AG04450 (cell line): ENCODE measurements at places on chromosomes 3 and 15.

GRCh38 chr3:81643721-81644120, 117.7 kb downstream of the GBE1 start:
- no peak for DNase-seq

GRCh38 chr3:53750253-53751210, 95.7 kb downstream of the CHDH start:
- DNase-seq = no peak

- DNase-seq = no peak
Observed at GRCh38 chr3:16295298-16295890, 30.4 kb downstream of the OXNAD1 start.

GRCh38 chr15:29822684-29823459, 604 bp upstream of the TJP1 start:
- peak; percentile 48 for DNase-seq

DNA sequence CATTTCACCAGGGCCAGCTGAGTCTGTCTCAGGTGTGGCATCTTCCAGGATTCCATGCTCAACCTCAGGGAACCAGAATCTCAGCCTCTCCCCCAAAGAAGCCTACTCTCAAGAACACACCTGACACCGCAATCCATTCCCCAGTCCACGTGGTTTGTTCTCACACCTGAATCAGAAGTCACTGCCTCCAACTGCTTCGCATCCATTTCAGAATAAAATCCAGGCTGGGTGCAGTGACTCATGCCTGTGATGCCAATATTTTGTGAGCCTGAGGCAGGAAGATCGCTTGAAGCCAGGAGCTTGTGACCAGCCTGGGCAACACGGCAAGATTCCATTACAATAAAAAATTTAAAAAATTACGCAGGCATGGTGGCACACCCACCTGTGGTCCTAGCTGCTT, 212.2 kb downstream of the FOXP1 start:
- no peak for DNase-seq

GRCh38 chr15:96802611-96803255, 472.2 kb downstream of the NR2F2 start:
- no peak for DNase-seq

GRCh38 chr3:29764603-29765254, 483.9 kb downstream of the RBMS3 start:
- peak; percentile 51 for DNase-seq

GRCh38 chr15:48085591-48085930, 35.2 kb upstream of the SLC24A5 start:
- no peak for DNase-seq

DNA sequence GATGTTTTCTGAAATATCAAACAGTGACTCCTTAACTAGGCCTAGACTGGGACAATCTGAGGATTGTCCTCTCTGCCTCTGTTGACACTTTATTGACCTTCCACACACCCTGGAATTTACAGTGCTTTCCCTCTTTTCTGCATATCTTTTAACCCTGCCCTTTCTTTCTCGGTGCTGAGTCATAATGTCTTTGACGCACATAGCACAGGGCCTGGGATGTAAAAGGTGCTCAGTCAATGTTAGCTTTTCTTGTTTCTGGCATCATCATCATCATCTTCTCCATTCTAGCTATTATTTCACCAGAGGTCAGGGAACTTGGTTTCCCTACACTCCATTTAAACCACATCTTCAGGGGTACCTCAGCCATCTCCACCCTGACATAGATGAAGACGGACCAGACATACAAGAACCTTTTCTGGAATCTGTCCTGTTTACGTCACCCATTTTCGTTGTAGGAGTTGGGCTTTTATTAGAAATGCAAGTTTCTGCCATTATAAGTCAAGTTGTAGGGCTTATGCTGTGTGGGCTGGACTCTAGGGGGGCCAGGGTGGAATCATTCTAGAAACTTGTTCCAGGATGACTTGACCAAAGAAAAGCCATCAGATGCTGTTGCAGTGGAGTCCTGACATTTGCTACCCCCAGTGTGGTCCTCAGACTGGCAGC, 46.6 kb downstream of the ZBTB38 start:
- no peak for DNase-seq

GRCh38 chr3:64594134-64594533, 93.7 kb downstream of the ADAMTS9 start:
- no peak for DNase-seq

DNA sequence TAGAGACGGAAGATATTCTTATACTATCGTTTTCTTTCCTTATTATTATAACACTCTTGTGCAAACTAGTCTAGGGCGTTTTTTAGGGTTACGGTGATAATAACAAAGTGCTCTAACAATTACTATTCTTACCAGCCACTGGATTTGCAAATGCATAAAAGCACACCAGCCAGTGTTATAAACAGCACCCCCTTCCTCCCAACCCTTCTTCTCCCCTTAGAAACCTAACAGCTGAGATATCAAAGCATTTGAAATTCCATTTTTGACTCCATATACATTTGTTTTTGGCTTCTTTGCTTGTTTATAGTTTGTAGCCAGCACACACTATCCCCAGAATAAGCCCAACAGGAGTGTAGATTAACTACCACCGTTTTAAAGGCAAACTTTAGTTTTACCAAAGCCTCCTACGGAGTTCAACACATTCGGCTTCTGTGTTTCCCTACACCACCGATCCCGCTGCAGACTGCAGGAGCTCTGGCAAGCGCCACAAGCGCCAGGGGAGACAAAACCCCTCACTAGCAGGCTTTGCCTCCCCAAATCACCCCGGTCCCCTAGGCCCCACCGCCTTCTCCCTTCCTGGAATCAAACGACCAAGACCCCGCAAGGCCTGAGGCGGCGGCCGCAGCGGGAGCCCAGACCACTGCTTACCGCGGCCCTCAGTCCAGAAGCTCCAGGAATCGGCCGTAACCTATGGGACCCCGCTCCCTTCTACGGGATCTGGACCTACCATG, 461 bp downstream of the COPB2 start:
- DNase-seq = no peak

- no peak for DNase-seq
Observed at GRCh38 chr3:81161851-81162250, 599.6 kb downstream of the GBE1 start.

- DNase-seq = no peak
Observed at GRCh38 chr15:68843425-68844311, 23.0 kb upstream of the ANP32A start.

DNA sequence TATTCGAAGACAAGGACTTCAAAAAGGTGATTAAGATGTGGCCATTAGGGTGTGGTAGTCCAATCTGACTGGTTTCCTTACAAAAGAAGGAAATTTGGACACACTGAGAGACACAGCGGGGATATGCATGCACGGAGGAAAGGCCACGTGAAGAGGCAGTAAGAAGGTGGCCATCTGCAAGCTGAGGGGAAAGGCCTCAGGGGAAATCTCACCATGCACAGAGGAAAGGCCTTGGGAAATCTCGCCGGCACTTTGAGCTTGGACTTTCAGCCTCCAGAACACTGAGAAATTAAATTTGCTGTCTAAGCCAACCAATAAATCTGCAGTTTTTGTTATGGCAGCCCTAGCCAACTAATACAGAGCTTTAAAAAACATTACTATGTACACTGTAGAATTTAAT, 78.8 kb downstream of the DLG1 start:
- DNase-seq = no peak

DNA sequence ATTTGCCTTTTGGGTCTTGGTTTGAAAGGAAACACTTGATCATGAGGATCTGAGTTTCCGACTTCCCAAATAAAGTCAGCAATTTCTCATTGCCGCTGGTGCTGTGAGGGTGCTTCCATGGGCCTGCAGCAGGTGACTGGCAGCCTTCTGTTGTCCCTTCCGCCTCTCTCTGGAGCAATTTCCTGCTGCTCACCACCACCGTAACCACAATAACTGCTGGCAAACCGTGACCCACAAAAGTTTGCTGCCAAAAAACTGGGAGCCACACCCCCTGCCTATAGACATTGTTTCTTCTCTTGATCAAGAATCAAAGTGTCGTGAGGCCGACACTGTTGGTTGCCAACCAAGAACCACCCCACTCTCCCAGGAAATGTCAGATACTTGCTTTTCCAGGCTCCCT, 164.0 kb downstream of the NR2F2 start:
- DNase-seq = no peak

DNA sequence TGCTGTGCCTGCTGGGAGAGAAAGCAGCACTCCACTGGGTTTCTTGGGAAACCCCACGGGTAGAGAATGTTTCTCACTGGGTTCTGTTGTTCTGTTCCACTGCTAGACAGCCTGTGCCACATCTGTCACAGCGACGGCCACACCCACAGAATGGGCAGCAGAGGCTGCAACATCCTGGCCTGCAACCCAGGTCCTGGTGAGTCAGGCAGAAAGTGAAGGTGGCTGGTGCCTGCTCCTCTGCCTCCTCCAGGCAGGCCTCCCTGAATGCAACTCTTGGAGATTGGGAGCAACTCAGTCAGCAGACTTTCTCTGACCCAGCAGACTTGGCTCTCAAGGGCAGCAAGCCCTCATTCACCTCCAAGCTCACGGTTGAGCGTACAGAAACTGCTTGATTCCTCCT, 13.0 kb downstream of the C3orf18 start:
- no peak for DNase-seq

DNA sequence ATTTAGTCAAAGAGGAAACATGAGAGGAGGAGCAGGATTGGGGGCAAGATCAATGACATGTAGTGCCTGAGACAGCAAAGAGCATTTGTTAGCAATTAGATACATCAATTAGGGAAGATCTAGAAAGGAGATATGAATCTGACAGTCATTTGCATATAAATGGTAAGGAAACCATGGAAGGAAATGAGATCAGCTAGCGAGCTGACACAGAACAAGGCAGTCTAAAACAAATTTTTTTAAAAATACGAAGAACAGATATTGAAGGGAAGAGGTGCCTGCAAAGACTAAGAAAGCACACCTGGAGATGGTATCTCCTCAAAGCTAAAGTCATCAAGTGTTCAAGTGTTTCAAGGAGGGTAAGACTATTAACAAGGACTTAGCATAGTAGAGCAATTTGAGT, 4.6 kb downstream of the EPM2AIP1 start:
- no peak for DNase-seq

DNA sequence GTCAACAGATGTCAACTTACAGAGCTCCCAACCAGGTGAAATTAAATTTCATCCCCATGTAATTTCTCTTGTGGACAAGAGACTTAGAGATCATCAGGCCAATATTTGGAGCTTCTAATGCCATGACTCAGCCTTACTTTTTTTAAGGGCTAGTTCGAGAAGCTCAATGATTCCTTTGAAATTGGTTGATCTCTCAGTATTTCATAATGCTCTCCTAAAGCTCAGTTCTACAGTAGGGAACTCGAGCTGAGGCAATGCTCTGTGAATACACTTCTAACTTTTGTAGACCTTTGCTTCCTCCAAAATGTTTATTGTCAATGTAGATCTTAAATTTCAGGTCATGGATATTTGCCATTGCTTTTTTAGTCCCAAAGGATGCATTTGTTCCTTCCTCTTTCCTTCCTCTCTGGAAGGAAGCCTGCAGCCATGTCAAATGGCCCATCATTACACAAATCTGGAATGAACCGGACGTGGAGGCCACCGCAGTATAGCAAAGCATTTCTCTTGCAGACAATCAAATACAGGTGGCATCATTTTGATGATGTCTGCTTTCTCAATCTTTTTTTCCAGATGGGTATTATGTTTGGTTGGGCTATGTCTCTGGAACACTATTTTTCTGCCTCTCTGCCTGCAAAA, 28.3 kb downstream of the STARD5 start:
- no peak for DNase-seq

- no peak for DNase-seq
Observed at GRCh38 chr3:15297608-15298350, 34.6 kb downstream of the SH3BP5 start.

DNA sequence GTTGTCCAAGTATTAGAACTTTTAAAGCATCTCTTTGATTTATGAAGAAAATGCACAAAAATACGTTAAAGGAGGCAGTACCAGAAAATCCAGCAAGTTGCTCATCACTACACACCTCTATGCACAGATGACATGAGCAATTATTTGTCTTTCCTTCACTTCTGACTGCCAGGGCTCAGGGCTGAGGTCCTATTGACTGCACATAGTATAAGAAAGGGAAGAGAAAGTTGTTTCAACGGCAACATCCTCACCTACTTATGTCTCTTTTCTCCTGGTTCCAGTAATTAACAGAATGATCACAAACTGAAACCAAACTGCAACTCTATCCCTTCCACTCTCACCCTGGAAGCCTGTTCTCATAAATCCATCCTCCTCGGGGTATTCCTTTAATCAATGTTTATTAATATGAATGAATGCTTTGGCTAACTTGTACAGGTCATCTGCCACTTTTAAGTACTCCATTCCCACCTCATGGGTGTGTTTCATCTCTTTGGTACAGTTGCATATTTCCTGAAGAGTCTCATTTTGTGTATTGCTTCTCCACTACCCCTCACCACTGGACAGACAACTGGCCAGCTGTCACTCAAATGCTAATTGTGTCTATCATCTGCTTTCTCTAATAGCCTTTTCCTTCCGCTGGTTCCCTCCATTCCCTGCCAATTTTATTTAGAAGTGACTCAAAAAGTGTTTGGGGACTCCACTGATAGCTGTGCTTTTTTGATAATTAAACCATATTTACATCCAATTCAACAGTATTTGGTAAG, 34.5 kb downstream of the RAB27A start:
- DNase-seq = no peak

GRCh38 chr3:182892226-182892625, 88.1 kb downstream of the DCUN1D1 start:
- DNase-seq = no peak

DNA sequence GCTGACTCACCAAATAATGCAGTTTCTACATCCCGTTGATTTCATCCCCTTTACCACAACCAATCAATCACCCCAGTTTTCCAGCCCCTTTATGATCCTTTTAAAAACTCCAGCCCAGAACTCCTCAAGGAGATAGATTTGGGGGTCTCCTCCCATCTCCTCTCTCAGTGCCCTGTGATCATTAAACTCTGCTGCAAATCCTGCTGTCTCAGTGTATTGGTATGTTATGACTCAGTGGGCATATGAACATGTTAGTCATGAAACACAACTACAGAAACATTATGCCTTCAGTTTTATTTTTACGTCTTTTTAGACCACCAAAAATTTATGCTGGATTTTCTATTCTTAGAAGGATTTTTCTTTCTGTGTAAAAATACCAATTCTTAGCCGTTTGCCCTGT, 213.7 kb downstream of the DIPK2A start:
- no peak for DNase-seq
